Activated T-cell treated with anti-CD3 and anti-CD28 coated beads, Interleukin-2, amount 50 U/mL, for 24 hours (primary cell): ENCODE measurements at places on chromosomes 16 and 17.

GRCh38 chr17:72604518-72604917, 483.7 kb downstream of the SOX9 start:
- no peak for DNase-seq

DNA sequence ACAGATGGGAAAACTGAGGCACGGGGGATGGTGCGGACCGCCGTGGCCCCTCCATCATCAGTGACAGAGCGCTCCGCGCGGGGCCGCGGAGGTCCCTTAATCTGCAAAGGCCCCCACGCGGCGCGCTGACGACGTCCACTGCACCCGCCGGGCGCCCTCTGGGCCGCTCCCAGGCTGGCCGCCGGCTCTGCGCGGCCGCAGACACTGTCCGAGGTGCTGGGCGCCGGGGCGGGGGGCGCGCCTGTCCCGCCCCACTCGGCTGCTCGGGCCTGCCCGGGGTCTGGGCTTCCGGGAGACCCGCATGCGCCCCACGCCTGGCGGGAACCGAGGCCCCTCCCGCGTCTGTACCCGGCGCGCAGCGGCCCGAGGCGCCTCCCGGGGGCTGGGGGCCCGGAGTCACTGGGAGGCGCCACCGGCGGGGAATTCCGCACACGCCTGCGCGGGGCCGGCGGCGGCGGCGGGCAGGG, 550 bp upstream of the RNF213 start:
- peak; percentile 86 for DNase-seq

GRCh38 chr17:71919186-71919585, 201.6 kb upstream of the SOX9 start:
- no peak for DNase-seq

GRCh38 chr16:76724181-76724580, 447.0 kb downstream of the CNTNAP4 start:
- DNase-seq, result no peak

DNA sequence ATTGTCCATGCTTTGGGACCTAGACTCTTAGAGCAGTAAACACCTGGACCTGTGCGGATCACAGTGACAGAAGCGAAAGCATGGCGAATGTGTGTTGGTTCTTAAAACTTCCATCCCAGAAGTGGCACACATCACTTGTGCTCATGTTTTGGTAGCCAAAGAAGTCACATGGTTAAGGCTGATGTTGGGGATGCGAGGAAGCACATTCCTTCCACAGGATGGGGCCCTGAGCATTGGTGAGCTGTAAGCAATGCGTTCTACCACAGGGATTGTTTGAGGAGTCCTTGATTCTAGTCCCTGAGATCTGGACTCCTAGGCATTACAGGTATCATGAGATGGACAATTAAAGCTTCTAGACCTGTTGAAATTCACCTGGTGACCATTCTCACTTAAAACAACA, 375.9 kb downstream of the UTP18 start:
- no peak for DNase-seq
